Activated T-cell treated with anti-CD3 and anti-CD28 coated beads, Interleukin-2, amount 50 U/mL, for 48 hours (primary cell): ENCODE measurements at places on chromosomes 6 and 20.
A peak's percentile ranks its signal among the peaks of the same experiment; 100 is the strongest.

GRCh38 chr6:161671117-161671516 is 397.3 kb upstream of the AGPAT4 start:
- DNase-seq: no peak

DNA sequence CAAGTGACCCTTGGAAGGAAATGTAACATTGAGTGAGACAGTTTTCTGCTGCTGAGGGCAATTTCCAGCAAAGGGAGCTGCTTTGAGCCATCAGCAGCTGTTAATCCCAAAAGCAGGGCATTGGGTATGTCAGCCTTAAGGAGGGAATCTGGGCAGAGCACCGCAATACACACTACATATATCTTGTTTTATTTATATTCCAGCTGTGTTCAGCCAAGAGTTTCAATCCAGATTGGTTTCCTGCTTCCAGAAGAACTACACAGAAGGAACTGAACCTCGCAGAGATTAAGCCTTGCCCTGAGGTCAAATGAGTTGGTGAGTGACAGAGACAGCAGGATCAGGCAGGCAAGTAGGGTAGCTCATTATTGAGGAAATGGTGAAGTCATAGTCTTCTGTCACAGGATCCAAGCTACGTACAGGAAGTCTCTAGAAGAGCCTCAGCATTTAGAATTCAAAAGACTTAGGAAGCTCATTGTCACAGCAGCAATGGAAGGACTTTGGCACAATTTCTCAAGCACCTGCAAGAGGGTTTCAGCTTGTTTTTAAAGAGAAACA is 109.9 kb upstream of the HEY2 start:
- no peak for DNase-seq

DNA sequence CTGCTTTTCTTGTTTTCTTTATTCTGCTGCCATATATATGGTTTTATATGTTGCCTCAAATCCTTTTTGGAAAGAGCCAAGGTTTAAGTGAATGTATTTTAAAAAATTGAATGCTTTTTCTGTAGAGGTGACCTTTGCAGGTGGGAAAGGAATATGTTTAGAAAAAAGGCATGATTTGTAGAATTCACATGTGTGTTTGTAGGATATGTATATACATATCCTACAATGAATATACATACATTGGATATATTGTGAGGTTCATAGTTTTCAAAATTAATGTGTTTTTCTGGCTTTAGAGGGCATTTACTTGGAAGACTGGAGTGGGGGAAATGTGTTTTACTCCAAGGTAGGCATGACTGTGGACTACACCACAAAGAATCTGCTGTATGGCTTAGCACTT is 4.0 kb upstream of the EYA2 start:
- DNase-seq: no peak

DNA sequence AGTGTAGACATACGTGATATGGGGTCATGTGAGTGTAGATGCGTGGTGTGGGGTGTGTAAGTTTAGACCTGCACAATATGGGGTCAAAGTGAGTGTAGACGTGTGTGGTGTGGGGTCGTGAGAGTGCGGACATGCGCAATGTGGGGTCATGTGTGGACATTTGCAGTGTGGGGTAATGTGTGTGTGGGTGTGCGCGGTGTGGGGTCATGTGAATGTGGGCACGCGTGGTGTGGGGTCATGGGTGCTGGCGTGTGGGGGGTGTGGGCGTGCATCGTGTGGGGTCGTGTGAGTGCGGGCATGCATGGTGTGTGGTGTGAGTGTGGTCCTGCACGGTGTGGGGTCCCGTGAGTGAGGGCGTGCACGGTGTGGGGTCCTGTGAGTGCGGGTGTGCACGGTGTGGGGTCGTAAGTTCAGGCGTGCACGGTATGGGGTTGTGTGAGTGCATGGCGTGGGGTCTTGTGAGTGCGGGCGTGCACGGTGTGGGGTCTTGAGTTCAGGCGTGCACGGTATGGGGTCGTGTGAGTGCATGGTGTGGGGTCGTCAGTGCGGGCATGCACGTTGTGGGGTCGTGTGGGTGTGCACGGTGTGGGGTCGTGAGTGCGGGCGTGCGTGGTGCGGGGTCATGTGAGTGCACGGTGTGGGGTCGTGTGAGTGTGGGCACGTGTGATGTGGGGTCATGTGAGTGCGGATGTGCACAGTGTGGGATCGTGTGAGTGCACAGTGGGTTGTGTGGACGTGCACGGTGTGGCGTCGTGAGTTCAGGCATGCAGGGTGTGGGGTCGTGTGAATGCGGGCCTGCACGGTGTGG is 14.3 kb downstream of the PCMTD2 start:
- DNase-seq: no peak

DNA sequence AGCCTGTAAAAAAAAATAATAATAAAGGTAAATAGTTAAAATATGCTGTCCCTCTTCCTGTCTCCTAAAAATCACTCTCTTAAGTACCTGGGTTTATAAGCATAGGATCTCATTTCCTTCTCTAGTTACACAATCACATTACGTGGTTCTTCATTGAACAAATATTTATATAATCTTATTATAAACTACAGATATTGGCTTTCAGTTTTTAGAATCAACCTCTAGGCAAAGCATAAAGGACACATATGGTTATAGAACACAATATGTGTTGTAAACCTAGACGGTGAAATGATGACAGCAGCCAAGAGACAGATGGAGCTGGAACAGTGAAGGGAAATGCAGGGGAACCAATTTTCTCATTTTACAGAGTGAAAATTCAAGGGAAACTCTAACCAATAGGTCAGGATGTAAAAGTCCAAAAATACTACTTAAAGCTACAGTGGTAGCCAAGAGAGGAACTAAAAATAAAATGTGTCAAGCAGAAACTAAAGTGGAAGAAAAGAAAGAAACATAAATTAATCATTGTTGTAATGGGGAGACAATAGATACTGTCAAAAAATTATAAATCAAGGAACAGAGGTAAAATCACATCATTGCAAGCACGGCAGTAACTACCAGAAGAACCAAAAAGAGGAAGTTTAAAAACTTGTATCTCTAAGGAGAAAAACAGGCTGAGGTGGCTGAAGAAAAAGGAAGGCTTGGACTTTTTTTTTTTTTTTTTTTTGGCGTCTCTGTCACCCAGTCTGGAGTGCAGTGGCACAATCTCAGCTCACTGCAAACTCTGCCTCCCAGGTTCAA is 82.8 kb upstream of the CDYL start:
- no peak for DNase-seq

DNA sequence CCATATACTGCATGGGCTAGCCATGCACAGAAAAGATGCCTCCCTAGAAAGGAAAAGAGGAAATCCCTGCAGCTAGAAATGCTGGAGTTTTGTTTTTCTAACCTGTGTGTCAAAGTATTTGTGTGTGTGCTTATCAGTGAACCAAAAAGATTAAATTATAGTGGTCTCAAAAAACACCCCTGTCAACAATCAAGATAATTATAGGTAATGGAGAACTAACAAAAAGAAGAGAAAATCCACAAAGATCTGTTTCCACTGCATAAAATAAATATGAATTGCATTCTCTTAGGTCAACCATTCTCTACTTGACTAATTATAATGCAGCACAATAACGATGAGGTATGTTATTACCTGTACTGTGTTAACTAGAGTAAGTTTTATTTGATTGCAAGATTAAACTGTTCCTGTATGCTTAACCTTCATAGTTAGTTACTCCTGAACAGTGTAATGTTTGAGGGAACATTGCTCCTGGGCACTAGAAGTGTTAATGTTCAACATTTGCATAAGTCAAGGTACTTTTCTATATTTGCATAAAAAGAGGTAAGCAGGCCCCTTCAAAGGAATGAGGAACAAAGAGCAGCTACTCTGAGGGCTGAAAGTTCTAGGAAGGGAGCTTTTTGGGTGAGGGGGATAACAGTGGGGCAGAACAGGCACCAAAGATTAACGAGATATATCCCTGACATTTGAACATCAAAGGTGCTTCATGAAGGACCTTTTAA is 212.1 kb downstream of the BTBD9 start:
- DNase-seq: no peak

- peak; percentile 93 for DNase-seq
Observed at GRCh38 chr6:27867051-27867944, 44.9 kb downstream of the OR2B2 start.
